ENCODE measurements at places on chromosomes 6 and 20.

GRCh38 chr6:167711768-167712730, 114.7 kb upstream of the AFDN start:
- no peak for DNase-seq

DNA sequence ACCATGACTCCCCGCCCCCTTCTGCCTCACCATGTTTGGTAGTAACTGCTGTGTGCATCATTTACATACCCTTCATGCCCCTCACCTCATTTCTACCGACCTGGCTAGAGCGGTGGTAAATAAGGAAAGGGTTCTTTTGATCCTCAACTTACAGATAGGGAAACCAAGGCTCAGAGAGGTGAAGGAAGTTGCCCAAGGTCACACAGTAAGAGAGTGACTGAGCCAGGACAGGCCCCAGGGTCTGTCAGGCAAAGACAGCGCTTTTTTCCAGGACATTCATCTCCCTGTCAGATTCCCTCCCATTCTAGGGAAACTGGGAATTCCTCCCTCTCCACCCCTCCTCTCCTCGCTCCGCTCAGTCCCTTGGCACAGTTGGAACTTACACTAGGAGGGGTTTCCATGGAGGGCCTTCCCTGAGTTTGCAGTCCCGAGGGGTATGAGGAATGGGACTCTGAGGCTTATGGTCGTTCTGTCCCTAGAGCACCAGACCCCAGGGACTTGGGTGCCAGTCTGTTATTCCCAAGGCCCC, 2.0 kb downstream of the VSTM2L start:
- no peak for DNase-seq

DNA sequence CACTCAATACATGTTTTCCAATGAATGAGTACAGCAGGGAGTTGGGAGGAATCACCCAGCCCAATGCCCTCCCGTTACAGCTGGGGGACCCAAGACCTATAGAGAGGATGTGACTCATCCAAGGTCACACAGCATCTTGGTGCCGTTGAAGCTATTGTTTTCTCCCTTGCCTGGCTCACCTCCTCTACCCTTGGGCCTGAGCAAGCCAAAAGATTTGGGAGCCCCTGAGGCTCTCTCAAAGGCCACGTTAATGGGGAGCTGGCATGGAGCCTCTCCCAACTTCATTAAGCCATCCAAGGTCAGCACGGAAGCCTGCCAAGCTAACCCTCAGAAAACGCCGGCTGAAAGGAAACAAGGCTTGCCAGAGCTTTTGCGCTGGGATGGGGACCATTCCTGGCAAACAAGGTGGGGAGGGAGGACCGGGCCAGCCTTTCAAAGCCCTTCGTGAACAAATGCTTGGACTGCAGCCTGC, 30.4 kb downstream of the KCNB1 start:
- no peak for DNase-seq

DNA sequence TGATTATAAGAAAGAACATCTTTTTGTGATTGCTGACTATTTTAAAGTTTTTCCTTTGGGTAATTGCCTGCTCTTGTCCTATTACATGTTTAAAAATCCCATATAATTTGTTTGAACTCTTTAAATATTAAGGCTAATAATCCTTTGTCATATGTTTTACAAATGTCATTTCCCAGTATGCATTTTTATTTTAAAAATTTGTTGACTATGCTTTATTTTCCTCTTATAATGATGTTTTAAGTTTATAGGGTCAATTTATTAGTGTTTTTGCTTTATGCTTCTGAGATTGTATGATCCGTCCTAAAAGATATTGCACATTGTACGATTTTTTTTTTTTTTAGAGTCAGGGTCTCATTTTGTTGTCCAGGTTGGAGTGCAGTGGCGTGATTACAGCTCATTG, 297.2 kb downstream of the RNF144B start:
- DNase-seq: no peak

GRCh38 chr6:157401734-157402338, 20.8 kb downstream of the ZDHHC14 start:
- DNase-seq: no peak

- DNase-seq: no peak
Observed at GRCh38 chr6:105818505-105818904, 267.6 kb upstream of the PRDM1 start.

DNA sequence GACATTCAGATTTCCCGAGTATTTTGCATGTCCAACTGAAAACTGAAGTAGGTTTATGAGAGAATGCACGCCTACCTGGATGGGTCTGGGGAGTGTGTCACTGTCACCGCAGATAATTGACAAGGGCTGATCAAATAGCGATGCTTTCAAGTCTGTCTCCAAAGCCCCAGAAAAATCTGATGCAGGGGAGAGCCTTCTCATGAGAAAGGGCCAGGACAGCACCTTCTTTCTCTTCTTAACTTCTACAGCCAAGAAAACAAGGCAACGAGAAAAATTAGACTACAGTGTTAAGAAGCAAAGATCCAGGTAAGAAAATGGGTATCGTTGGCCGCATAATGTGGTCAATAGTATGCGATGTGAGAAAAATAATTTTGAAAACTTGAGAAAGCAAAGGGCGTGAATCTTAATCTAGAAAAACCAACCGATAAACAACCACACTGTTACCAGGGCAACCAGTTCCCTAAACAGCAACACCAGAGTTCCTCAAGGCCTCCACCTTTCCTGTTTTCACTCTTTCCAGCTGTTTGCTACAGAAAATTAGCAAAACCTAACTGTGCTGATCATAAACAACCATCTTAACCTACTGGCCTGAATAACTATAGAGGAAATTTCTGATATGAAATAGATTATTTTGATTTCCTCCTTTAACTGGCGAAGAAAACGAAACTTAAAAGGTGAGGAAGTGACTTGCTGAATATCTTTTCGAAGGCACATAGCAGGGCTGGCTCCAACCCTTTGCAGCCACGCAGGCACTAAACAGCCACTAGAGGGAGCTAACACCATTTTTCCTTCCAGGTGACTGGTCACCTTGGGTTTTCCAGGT, 2.6 kb downstream of the TAGAP start:
- DNase-seq: peak; percentile 74

DNA sequence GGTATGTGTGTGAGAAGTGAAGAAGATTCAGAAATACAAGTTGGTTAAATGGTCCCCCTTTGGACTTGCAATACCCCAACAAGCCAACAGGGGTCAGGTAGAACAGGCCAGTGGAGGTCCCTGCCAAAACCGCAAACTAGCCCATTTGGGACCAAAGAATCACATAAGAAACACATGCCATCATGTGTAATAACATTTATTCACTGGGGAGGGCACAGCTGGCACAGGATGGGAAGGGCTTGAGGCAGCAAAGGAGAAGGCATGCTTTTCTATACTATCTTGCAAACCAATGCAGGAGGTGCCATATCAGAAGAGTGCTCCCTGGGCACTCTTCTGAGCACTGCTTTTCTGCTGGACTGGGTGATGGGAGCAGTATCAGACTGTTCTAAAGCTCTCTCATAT, 116.1 kb upstream of the TRAF3IP2 start:
- DNase-seq: no peak

DNA sequence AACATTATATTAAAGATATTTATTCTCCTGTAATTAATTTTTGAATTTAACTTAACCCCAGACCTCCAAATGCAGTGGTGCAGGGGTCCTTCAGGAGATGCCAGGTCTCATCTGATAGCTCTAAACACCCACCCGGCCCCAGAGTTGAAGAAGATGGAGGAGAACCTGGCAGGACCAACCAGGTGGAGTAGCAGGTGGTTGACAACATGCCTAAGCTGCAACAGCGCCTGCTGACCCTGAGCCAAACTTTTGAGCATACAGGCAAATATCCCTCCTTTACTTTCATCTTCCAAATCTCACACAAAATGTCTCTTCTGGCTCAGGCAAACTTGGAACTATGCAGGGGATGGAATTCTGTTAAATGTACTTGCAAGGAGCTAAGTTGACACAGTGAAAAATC, 145.3 kb upstream of the TCF21 start:
- no peak for DNase-seq

- peak; percentile 46 for DNase-seq
Observed at GRCh38 chr6:149037051-149037671, 280.4 kb upstream of the TAB2 start.

DNA sequence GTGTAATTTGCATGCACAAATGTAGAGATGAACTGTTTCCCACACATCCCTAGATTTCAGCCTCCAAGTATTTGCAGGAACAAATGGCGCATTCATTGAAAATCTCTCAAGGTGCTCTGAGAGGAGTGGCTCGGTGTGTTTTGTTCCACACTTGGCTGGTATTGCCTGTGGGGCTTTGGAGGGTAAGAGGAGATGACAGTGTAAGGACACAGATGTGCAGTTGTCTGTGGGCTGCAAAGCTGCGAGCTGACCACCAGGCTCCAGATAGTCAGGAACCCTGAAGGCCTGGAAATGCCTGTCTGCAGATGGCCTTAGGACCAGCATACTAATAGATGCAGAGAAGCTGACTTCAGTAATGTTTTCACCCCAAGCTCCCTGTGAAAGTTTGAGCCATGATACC, 57.7 kb upstream of the PBOV1 start:
- DNase-seq: no peak

- no peak for DNase-seq
Observed at GRCh38 chr6:38555606-38556005, 84.1 kb downstream of the BTBD9 start.

DNA sequence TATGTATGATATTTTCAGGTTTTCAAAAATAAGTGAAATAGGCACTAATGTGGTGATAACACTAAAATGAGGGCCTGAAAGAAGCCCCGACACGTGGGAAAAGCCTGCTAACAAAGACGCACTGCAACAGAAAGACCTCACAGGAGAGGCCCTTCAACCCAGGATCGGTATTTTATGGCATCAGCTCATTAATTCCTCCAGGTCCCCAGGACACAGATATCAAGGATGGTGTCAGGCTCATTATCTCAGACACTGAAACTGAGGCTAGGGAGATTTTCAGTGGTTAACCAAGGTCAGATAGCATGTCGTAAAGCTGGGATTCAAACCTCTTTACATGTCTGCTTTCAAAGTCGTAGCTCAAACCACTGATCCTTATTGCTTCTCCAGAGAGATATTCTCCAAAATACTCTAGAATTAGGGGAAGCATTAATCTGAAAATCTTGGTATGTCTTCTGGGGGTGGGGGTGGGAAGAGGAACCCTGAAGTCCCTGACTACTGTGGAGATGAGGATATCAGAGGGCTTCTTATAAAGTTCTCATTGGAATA, 64.1 kb downstream of the PPP1R3G start:
- DNase-seq: no peak

- no peak for DNase-seq
Observed at GRCh38 chr6:111342913-111343312, 140.1 kb downstream of the REV3L start.

- no peak for DNase-seq
Observed at GRCh38 chr20:41318271-41318649, 729 bp upstream of the ZHX3 start.

- no peak for DNase-seq
Observed at GRCh38 chr6:135627092-135627715, 129.7 kb upstream of the AHI1 start.

DNA sequence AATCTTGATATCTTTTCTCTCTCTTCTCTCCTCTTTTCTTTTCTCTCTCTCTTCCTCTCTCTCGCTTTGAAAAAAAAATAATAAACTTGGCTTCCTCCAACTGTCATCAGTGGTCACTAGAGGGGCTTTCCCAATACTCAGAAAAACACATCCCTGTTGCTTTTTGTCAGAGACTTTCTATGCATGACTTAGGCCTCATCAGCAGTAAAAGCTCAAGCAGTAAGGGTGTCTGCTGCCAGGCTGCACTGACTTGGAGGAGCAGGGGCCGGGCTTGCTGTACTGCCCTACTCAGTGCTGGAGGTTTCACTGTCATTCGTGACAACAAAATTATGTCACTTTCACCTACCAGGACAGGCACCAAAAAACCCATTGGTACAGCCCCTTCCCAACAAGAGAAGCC, 272.0 kb downstream of the ADGB start:
- DNase-seq: no peak

GRCh38 chr20:57383447-57384347, 7.5 kb upstream of the RBM38 start:
- DNase-seq: no peak

DNA sequence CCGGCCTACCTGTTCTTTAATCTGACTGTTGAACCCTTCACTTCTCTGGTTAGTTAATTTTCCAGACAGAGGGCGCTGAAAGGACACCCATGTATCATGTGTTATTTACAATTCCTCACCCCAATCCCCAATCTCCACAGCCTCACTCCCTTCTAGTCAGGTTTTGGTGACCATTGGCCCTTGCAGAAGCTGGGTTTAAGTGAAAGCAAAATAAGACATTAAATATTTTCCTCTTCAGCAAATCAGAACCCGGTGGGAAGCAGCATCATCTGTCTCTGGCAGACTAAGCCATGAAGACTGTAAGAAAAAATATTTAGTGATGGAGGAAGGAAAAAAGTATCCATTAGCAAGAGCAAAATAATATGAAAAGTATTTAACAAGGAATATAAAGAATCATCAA, 9.4 kb upstream of the HLA-DQA1 start:
- DNase-seq: no peak

DNA sequence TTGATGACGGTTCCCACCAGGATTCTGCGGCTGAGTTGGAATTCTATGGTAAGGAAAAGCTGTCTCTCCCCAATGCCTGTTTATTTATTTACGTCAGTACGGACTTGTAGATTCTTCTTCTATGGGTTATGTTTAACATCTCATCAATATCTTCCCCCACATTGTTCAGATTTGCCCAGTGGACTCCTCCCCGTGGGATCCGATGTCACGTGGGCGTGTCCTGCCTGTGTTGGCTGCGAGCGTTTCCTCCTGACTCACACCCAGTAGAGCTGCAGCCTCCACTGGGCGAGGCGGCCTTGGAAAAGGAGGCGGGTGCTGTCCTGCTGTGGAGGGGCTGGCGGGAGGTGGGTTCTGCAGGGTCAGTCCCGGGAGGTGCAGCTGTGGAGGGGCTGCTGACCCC, 46.8 kb upstream of the SLCO4A1 start:
- no peak for DNase-seq

GRCh38 chr20:38168791-38169589, 3.9 kb upstream of the TGM2 start:
- no peak for DNase-seq

GRCh38 chr20:61056627-61057442, 195.2 kb upstream of the CDH4 start:
- no peak for DNase-seq

GRCh38 chr6:169849396-169849795, 98.0 kb downstream of the ERMARD start:
- DNase-seq: no peak

DNA sequence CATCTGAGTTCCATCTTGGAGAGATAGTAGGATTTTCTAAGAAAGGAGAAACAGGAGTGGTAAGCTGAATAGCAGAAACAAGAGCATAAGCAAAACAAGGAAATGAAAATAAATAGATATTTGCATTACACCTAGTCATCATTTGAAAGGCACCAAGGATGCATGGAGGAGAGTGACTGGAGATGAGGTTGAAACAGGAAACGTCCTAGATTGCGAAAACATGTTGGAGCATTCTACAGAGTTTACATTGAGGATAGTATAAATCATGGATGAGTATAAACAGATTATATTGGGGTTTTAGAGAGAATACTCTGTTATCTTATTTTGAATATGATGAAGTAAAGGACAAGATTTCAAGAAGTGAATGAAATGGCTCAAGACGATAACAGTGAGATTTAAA, 507.3 kb downstream of the EYS start:
- DNase-seq: no peak

GRCh38 chr20:24034820-24035219, 46.2 kb upstream of the GGTLC1 start:
- DNase-seq: no peak

- DNase-seq: no peak
Observed at GRCh38 chr6:20708367-20709124, 174.3 kb downstream of the CDKAL1 start.

- DNase-seq: no peak
Observed at GRCh38 chr6:41055149-41055548, 2.1 kb downstream of the APOBEC2 start.
